ENCODE measurements at places on chromosomes 7 and 10.

DNA sequence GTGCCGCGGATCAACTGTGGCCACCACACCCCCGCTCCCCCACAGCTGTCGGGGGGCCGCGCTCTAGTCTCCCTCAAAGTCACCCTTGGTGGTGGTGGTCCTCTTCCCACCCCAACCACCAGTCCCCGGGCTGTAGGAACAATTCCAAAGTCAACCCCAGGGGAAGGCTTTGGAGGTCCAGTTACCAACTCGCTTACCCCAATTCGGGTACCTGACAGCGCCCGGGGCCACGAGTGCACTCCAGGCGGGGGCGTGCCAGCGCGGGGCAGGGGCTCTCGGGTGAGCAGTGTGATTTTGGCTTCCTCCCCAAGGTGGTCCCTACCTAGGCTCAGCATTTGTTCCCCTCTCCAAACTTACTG is 584 bp upstream of the ZMIZ1 start:
- H3K27me3 ChIP-seq: no peaks in the 10 kb centered on the region
- peak overlapping the region; percentile 82 for H3K4me3 ChIP-seq
- peak; percentile 68 for DNase-seq
- H3K4me1 ChIP-seq: peaks cover 31% of the 10 kb centered on the region

- peak overlapping the region; percentile 21 for H3K27ac ChIP-seq
- H3K4me3 ChIP-seq: no peak overlapping the region
- no peaks in the 10 kb centered on the region for H3K27me3 ChIP-seq
- H3K36me3 ChIP-seq: peaks cover 5% of the 10 kb centered on the region
- no peaks in the 10 kb centered on the region for H3K4me1 ChIP-seq
These were observed 6.3 kb downstream of the ZNF503 start for GRCh38 chr10:75395066-75395931.

DNA sequence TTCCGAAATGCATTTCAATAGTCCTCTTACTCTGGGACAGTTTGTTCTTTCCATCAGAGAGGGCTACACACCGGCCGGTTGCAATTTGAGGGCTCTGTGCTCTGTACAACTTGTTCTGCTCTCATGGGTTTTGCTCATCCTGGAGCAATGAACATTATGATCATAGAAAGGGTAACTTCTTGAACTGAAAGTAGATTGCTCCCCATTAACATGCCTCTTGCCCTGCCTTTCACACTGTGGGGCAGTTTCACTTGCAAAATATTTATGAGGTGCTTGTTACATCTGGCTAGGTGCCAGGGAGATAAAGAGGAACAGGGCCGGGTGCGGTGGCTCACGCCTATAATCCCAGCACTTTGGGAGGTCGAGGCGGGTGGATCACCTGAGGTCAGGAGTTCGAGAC is 97.3 kb upstream of the MPP7 start:
- H3K36me3 ChIP-seq: no peaks in the 10 kb centered on the region
- H3K4me1 ChIP-seq: no peaks in the 10 kb centered on the region
- H3K4me3 ChIP-seq: no peak overlapping the region
- H3K27me3 ChIP-seq: no peaks in the 10 kb centered on the region

DNA sequence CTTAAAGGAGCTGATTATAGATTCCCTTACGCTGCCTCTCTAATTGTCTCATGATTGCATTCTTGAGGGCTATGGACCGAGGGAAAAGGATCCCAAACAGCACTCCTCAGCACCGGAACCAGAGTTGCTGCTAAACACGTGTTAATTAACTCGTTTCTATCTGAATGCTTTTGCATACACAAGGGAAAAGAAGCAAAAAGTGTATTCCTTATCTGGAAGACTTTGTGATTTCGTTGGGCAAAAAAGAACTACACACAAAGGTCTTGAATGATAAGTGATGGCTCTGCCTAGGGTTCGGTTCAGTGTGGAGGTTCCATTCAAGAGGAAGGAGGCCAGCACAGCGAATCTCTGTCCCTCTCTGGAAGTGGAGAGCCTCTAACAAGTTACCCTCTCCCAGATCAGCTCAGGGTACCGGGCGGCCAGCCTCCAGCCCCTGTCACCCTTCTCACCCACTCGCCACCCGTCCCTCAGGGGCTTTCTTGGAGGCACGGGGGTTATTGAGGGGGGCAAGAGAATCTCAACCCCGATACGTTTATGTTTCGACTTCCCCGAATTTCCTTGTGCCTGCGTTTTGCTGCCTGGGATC is 515 bp upstream of the SLC4A2 start:
- peak overlapping the region; percentile 94 for H3K27ac ChIP-seq
- peaks cover 29% of the 10 kb centered on the region for H3K4me1 ChIP-seq
- H3K36me3 ChIP-seq: no peaks in the 10 kb centered on the region
- peak overlapping the region; percentile 59 for H3K4me3 ChIP-seq

DNA sequence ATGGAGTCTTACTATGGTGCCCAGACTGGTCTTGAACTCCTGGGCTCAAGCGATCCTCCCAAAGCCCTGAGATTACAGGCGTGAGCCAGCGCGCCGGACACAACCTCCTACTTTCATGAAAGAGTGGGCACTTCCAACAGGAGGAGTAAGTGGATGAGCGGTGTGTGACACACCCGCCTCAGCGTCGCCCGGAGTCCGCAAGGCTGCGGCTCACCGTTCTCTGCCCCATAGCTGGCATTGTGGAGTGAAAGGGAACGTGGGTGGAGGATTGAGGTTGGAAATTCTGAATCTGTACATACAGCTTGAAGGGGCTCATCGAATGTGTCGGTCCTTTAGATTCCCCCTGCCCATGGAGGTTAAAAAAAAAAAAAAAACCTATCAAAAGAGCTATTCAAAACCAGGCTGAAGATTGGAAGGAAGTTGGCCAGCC is 524 bp upstream of the PRXL2A start:
- peak overlapping the region; percentile 92 for H3K4me3 ChIP-seq
- H3K27me3 ChIP-seq: no peaks in the 10 kb centered on the region
- H3K36me3 ChIP-seq: no peaks in the 10 kb centered on the region

DNA sequence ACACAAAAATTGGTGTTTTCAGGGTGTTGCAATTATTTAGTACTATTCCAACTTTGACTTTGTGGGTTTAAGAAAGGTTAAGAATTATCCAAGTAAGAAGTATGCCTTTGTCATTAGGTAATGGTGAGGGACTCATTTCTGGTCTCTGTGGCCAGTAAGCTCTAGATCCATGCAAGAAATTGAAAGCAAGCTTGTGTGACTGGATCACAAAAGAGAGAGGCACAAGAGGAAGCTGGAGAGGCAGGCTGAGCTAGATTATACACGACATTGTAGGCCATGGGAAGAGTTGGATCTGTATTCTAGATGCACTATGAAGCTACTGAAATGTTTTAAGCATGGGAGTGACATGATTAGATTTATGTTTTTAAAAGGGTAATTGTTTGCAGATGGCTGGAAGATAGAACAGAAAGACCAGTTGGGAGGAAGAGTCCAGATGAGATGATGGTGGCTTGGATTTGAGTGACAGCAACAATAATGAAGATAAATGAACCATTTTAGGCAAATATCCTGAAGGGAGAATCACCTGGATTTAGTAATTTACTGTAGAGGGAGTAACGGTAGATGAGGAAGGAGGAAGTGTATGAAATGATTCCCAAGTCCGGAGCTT is 50.0 kb downstream of the CALD1 start:
- no peak for DNase-seq
- H3K27me3 ChIP-seq: no peaks in the 10 kb centered on the region
- H3K4me1 ChIP-seq: peaks cover 17% of the 10 kb centered on the region
- no peak overlapping the region for H3K27ac ChIP-seq

GRCh38 chr7:135877805-135878204 is 99.4 kb downstream of the MTPN start:
- peak; percentile 76 for DNase-seq
- no peak overlapping the region for H3K4me3 ChIP-seq
- no peaks in the 10 kb centered on the region for H3K27me3 ChIP-seq
- no peak overlapping the region for H3K27ac ChIP-seq

GRCh38 chr7:127151379-127151778 is 101.4 kb downstream of the GRM8 start:
- H3K27ac ChIP-seq: no peak overlapping the region
- no peak for DNase-seq
- no peaks in the 10 kb centered on the region for H3K36me3 ChIP-seq
- H3K27me3 ChIP-seq: no peaks in the 10 kb centered on the region
- no peak overlapping the region for H3K4me3 ChIP-seq
- no peaks in the 10 kb centered on the region for H3K4me1 ChIP-seq

DNA sequence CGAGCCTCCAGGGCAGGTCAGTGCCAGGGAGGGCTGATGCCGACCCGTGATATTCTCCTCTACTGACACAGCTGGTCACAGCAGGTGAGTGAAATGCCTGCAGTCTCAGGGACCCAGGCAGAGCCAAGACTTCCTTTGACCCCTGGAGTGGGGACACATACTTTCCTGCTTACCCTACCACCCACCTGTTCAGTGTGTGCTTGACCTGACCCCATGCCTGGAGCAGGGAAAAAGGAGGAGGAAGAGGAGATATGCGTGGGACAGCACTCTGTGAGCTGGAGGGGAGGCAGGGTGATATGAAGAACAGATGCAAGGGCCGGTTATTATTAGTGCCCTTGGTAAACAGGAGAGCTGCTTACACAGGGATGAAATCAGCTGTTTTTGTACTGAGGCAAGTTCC is 40.8 kb upstream of the WIPF3 start:
- no peak for DNase-seq
- H3K4me3 ChIP-seq: no peak overlapping the region
- no peak overlapping the region for H3K27ac ChIP-seq

- no peaks in the 10 kb centered on the region for H3K36me3 ChIP-seq
These were observed 36.7 kb downstream of the CFAP46 start for GRCh38 chr10:132905661-132906060.

GRCh38 chr10:46287846-46288477 is 1.2 kb downstream of the ANTXRL start:
- H3K27me3 ChIP-seq: peaks cover 2% of the 10 kb centered on the region
- H3K4me3 ChIP-seq: no peak overlapping the region
- DNase-seq: no peak
- H3K36me3 ChIP-seq: no peaks in the 10 kb centered on the region
- no peak overlapping the region for H3K27ac ChIP-seq

GRCh38 chr10:5862360-5862961 is 27.2 kb downstream of the ANKRD16 start:
- no peak overlapping the region for H3K27ac ChIP-seq
- no peaks in the 10 kb centered on the region for H3K36me3 ChIP-seq
- H3K4me3 ChIP-seq: no peak overlapping the region
- H3K27me3 ChIP-seq: no peaks in the 10 kb centered on the region
- peaks cover 7% of the 10 kb centered on the region for H3K4me1 ChIP-seq
- no peak for DNase-seq

GRCh38 chr10:20856484-20856883 is 40.6 kb downstream of the NEBL start:
- no peaks in the 10 kb centered on the region for H3K4me1 ChIP-seq
- no peaks in the 10 kb centered on the region for H3K36me3 ChIP-seq
- DNase-seq: no peak
- H3K27me3 ChIP-seq: no peaks in the 10 kb centered on the region
- no peak overlapping the region for H3K27ac ChIP-seq

DNA sequence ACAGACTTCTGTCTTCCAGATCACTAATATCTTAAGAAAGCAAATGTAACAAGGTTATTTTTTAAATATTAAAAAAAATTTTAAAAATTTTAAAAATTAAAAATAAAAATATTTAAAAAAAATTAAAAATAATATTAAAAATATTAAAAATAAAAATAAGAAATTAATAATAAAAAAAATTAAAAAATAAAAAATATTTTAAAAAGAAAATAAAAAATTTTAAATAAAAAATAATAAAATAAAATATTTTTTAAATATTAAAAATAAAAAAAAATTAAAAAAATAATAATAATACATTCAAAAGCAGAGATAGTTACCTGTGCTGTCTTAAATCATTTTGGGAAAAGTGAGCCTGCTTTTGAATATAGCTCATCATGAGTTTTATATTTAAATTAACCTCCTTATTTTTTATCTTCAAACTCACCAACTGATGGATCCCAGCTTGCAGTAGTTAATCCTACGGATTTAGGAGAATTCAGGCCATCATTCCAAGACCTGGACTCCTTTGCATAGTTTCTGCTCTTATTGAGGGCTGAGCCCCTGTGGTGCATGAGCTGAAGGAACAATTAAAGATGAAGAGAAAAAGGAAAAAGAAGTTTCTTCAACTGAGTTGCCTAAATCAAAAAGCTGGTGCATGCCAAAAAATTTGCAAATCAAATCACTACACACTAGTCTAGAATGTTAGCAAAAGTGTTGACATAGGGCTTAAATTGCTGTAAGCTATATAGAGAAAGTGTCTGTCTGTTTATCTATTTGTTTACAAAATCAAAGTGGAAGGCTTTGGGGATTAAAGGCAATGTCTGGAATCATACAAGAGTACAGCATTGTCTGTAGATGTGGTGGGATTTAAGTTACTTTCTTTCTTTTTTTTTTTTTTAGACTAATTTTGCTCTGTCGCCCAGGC is 50.5 kb upstream of the ZNF438 start:
- DNase-seq: no peak
- no peak overlapping the region for H3K4me3 ChIP-seq
- no peak overlapping the region for H3K27ac ChIP-seq
- no peaks in the 10 kb centered on the region for H3K27me3 ChIP-seq
- H3K4me1 ChIP-seq: no peaks in the 10 kb centered on the region

- H3K4me1 ChIP-seq: peaks cover 28% of the 10 kb centered on the region
- 0 out of 2 replicates have a peak, but pooled peaks cover 1% of the 10 kb centered on the region for H3K36me3 ChIP-seq
- no peak for DNase-seq
- H3K27ac ChIP-seq: peak overlapping the region; percentile 76
- no peaks in the 10 kb centered on the region for H3K27me3 ChIP-seq
- no peak overlapping the region for H3K4me3 ChIP-seq
These were observed 218.9 kb downstream of the KIAA1217 start for GRCh38 chr10:24427678-24428409.

GRCh38 chr7:154804449-154804848 is 198.5 kb downstream of the PAXIP1 start:
- no peak for DNase-seq
- H3K4me3 ChIP-seq: no peak overlapping the region
- no peaks in the 10 kb centered on the region for H3K4me1 ChIP-seq
- H3K36me3 ChIP-seq: no peaks in the 10 kb centered on the region
- no peak overlapping the region for H3K27ac ChIP-seq

DNA sequence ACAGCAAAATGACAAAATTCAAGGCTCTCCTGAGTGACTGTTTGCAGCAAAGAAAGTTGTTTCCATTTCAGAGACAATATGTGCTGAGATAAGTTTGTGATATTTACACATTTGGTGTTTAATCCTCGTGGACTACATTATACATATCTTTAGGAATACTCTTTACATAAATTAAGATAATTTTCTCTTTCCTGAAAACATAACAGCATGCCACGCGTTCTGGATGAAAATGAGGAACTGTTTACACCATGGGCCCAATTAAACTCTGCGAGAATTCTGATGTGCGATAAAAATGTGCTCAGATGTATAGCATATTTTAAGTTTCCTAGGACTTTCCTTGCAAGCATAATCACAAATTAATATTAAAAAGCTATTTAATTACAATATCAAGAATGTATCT is 26.4 kb downstream of the PTPRE start:
- H3K27ac ChIP-seq: no peak overlapping the region
- no peaks in the 10 kb centered on the region for H3K4me1 ChIP-seq
- no peaks in the 10 kb centered on the region for H3K36me3 ChIP-seq

DNA sequence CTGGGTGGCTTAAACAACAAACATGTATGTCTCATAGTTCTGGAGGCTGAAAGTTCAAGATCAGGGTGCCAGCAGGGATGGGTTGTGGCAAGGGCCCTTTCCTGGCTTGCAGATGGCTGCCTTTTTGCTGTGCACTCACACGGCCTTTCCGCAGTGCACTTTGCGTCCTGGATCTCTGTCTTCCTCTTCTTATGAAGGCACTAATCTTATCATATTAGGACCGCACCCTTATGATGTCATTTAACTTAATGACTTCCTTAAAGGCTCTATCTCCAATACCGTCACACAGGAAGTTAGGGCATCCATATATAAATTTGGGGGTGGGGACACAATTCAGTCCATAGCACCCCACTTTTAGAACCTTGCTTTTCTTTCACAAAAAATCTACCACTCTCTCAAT is 255.2 kb downstream of the SNX13 start:
- H3K4me1 ChIP-seq: peaks cover 10% of the 10 kb centered on the region
- H3K27ac ChIP-seq: no peak overlapping the region
- no peaks in the 10 kb centered on the region for H3K27me3 ChIP-seq
- no peak for DNase-seq

Measured in Caco-2 (cell line).